ENCODE measurements at places on chromosomes 7 and 10. TPM values are rescaled to one million over a fixed set of nuclear protein-coding genes. Genes with fewer than 3 reads are reported as not detected.

Gene NKX2-3
- polyA plus RNA-seq = not detected

Gene ACHE
- 3.6 TPM for polyA plus RNA-seq

Gene SFTPA1
- polyA plus RNA-seq = 119 TPM

Gene PDGFA
- 34.0 TPM for polyA plus RNA-seq

Gene PLPP4
- 0.11 TPM for polyA plus RNA-seq

Gene SFRP5
- polyA plus RNA-seq = 3.7 TPM

Gene PNLIPRP1
- polyA plus RNA-seq = not detected

Gene SPDYE2B
- 2.5 TPM for polyA plus RNA-seq

Gene NME8
- 0.37 TPM for polyA plus RNA-seq

Gene TMEM213
- polyA plus RNA-seq = 1.3 TPM

All from left lung (tissue), 14 donors.